ENCODE measurements at places on chromosomes 6 and 20.

GRCh38 chr20:51193066-51193772 lies 170.3 kb upstream of the KCNG1 start:
- DNase-seq: peak; percentile 77

DNA sequence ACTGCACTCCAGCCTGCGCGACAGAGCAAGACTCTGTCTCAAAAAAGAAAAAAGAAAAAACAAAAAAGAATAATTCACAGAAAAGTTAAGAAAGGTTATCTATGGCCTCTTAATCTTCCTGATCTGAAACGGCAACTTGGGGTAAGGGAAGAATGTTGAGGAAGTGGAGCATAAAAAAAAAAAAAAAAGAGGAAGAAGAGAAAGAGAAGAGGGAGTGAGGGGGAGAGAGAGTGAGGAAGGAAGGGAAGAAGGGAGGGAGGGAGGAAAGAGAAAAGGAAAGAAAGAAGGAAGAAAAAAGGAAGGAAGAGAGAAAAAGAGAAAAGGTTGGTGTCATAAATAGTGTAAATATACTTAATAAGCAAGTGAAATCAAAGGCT lies 68.9 kb upstream of the NCOA3 start:
- no peak for DNase-seq

DNA sequence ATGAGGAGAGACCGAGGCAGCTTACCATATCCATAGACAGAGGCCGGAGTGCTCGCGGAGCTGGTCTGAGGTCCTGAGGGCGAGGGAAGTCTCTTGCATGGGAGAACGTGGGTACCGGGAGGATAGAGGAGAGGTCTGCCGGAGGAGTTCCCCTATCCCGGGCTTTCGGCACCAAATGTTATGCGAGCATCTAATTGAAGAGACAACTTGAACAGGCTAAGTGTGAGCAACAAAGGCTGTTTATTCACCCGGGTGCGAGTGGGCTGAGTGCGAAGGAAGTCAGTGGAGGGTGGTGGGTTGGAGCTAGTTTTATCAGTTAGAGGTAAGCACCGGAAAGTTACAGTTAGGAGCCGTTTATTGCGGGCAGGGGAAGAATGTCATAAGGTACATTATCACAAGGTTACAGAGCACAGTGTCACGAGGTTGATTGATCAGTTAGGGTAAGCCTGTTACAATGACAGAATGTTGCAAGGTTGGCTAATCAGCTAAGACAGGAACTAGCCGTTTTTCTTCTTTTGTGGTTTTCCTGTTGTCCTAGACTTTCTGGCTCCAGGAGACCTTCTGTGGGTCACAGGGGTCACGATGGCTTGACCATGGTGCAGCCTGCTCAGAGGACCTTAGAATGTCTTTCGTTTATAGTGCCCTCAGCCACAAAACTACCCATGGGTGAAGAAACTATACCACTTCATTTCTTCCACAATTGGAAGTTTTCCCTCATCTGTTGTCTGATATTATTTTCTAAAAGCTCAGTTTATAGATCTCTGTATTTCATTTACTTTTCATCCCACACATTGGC lies 746.0 kb upstream of the ADGRB3 start:
- DNase-seq: no peak

DNA sequence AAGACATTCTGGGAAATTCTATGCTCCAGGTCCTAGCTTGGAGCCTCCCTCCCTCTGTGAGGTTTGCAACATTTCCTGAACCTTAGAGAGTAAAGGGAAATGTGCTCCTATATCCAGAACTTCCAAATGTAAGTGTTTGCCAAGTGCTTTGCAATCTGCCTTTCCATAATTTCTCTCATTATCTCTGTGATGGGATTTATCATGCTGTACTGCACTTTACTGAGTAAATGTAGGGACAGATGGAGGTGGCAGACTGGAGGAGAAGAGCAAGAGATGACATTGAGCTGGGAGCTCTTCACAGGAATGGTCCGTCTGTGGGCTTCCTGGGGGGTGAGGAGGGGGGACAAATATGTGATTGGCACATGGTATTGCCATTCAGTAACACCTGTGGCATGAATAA lies 184.3 kb downstream of the SOX4 start:
- DNase-seq: no peak

DNA sequence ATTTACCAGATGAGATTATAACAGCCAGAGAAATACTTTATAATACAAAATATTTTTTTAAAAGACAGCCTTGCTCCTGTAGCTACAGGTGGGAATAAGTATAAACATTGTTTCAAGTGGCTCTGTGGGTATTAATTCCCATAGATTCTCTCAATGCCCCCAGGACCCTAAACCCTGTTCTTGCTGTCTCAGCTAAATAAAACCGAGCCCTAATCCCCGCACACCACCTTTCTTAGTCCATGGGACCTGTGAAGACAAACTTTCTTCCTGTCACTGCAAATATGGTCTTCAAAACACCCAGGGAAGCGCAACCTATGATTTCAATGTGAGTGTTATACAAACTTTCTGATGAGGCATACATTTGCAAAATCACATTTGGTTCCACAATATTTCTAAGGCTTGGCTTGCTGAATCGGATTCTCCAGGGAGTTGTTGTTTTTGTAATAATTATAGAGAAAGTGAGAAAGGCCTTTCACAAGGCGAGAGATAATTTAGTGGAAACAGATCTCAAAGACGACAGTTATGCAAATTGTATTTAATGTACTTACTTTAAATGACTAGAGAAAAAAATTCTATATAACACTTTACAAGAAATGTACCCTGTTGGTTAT lies 11.1 kb downstream of the SMLR1 start:
- DNase-seq: no peak

- DNase-seq: no peak
Measured at GRCh38 chr20:36035745-36036144, 67.4 kb downstream of the CNBD2 start.

- peak; percentile 96 for DNase-seq
Measured at GRCh38 chr6:44010411-44011349, 116.6 kb downstream of the MRPL14 start.

DNA sequence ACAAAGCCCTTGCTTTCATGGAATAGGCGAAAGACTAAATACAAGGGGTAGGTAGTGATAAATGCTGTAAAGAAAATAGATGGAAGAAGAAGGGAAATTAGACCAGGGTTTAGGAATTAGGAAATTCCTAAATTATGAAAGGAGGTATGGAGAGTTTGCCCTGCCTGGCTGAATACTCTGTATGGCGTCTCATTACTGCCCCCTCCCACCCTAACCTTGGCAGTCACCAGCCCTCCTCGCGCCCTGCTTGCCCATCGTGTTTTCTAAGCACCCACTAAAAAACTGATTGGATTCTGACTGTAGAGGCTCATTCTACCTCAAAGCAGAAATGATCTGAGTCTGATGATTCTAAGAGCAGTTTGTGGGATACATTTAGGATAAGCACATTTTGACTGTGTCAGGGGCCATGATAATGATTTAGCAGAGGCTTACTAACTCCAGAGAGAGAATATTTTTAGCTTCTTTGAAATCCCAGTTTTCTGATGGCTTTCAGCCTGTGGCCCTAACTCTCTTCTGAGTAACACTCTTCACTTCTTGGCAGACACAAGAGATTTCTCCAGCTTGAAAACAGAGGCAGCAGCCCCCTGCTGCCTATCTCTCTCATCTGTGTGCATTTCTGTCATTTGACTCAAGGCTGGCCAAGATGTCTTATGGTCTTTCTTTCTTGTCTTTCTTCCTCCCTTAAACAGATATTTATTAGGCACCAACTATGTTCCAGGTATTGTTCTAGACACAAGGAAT lies 1.4 kb upstream of the CHD6 start:
- no peak for DNase-seq

Data from cardiac fibroblast (primary cell).